ENCODE measurements at places on chromosomes 3 and 15. TPM values are rescaled to one million over a fixed set of nuclear protein-coding genes. Genes with fewer than 3 reads are reported as not detected.

Gene OXTR
- 0.52 TPM for total RNA-seq

Gene SYNM
- total RNA-seq = 3.4 TPM

Gene CCDC13
- total RNA-seq = 0.94 TPM

Gene TRMT10C
- total RNA-seq = 45.4 TPM

Gene RPL29
- total RNA-seq = 1,675 TPM

Gene TRIM71
- 0.10 TPM for total RNA-seq

Gene SENP2
- 48.4 TPM for total RNA-seq

Gene POLQ
- 0.42 TPM for total RNA-seq

Gene GOLGA8B
- total RNA-seq = 186 TPM

Gene CLDN16
- total RNA-seq = 0.10 TPM

Gene BSN
- under 0.01 TPM for total RNA-seq

Gene ADAMTS17
- total RNA-seq = 7.6 TPM

Gene SOX2
- total RNA-seq = under 0.01 TPM

Gene GOLGA8K
- 0.84 TPM for total RNA-seq

Gene TMEM108
- 0.10 TPM for total RNA-seq

Gene HIGD2B
- total RNA-seq = 0.63 TPM

Gene PLA2G4B
- 4.2 TPM for total RNA-seq

Gene NME9
- total RNA-seq = 0.94 TPM

Gene TFRC
- 138 TPM for total RNA-seq

Gene SAXO2
- 2.1 TPM for total RNA-seq

Gene RNF168
- total RNA-seq = 25.9 TPM

Gene FSD2
- under 0.01 TPM for total RNA-seq

Gene GOLGA8Q
- total RNA-seq = 1.8 TPM

Gene GP9
- total RNA-seq = 28.1 TPM

Gene SCAANT1
- not detected for total RNA-seq

Gene CCDC191
- 4.3 TPM for total RNA-seq

Gene MCF2L2
- 2.9 TPM for total RNA-seq

Gene GPD1L
- 16.8 TPM for total RNA-seq

Gene RARB
- not detected for total RNA-seq

Gene APOD
- not detected for total RNA-seq

Gene CTXN2
- total RNA-seq = not detected

Gene CYP8B1
- total RNA-seq = under 0.01 TPM

Gene LRRFIP2
- 63.1 TPM for total RNA-seq

Gene OR5K2
- total RNA-seq = not detected

Gene C3orf20
- 0.21 TPM for total RNA-seq

Gene ARHGAP31
- 4.0 TPM for total RNA-seq

Gene CD96
- 117 TPM for total RNA-seq

Gene KBTBD13
- under 0.01 TPM for total RNA-seq

Gene ALG3
- 14.0 TPM for total RNA-seq

Measured in mononuclear cell (primary cell).